ENCODE measurements at places on chromosomes 5 and 9.

DNA sequence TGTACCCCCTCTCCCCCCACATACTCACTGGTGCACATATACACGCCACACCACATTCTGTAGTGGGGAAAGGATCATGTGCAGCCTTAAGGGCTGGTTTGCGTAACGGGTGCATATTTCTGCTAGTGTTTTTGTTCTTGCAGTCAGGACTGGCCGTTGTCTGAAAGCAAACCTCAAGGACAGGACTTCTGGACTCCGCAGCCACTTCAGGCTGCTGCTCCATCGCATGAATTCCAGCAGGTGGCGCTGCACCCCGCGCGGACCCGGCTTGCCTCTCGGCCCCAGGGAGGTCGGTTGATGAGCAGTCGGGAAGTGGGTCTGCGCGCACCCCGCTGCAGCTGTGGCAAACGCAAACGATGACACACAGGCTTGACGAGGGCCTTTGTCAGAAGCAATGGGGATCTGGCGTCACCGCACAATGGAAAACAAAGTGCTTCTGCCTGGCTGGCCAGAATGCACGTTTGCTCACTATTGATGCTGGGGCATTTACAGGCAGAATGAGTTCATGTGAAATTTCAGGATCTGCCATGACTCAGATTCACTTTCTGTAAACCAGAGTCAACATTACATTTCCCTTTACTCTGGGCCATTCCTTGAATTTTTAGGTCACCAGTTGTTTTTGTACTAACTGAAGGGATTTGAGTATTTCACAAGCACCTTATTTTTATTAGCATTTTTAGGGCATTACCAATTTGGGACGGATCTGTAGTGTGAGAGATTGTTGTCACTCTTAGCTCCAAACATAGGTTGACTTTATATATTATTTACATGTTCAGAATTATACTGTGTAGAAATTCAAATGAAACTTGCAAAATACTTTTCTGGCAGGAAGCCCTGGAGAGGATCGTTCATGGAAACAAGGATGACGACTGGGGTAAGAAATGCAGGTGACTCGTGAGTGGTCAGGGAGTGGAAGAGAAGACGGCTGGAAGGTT lies 36.4 kb upstream of the GLRX start:
- DNase-seq, result peak; percentile 98

DNA sequence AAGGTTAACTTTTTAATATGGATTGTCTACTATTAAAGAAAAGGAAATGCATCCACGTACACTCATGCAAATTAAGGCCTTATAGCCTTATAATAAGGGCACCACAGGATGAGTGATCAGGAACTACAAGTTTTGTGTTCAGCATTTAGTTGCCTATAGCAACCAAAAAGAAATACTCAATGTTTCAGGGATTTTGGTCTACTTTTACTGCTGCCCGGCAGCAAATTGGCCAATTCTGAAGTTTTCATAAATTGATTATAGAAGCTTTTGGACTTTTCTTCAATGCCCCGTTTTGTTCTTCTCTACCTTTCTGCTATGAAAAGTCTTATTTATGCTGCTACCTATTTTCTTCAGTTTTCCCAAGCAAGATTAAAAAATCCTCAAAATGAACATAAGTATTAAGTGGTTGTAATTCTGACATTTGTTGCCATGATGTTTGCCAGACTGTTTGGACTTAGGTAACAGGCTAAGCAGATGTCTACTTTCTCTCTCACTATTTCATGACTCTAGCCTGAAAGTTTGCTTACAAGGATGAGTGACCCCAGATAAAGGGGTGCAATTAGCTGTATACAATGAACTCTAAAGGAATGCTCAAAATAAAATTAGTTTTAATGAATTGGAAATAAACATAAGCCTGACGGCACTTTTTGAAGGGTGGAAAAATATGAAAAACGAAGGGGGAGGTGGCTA lies 391.5 kb upstream of the DAB2 start:
- DNase-seq, result no peak

DNA sequence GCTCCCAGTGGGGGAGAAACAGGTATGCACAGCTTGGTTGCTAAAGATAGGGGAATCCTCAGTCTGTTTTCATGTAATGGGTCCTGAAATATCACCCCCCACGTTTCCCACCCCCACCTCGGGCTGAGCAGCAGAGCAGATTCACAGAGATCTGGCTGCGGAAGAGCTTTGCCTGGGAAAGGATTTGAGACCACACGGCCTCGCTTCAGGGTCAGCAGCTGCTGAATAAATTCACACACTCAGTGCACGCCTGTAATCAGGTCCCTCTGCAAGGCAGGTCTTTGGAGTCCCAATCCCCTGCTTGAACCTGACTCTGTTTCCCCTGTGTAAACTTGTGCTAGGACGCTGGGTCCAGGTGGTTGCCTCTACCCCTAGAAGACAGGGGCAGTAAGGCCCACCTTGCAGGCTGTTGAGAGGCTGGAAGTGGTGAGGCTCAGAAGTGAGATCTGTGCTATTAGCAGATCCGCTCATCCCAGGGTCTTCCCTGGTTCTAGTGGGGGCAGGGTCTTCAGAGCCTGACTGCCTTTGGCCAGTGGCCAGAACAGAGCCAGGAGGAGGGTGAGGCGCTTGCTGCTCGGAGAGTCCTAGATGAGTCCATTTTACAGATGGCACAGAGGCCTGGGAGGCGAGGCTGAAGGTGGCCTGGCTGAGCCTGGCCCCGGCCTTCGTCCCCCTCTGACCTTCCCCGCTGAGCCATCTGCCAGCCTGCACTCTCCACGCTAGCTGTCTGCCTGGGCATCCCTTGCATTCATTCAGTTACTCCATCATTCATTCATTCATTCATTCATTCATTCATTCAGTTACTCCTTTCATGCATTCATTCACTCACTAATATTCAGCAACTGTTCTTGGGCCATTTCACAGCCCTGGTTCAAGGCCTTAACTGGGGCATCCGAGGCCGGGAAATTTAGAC lies 16.7 kb upstream of the NEURL1B start:
- no peak for DNase-seq

GRCh38 chr5:89698028-89698427 lies 711.5 kb downstream of the CETN3 start:
- DNase-seq, result no peak

- no peak for DNase-seq
Observed at GRCh38 chr9:21854119-21854518, 51.7 kb downstream of the MTAP start.

GRCh38 chr5:634191-634590 lies 22.1 kb downstream of the CEP72 start:
- no peak for DNase-seq

DNA sequence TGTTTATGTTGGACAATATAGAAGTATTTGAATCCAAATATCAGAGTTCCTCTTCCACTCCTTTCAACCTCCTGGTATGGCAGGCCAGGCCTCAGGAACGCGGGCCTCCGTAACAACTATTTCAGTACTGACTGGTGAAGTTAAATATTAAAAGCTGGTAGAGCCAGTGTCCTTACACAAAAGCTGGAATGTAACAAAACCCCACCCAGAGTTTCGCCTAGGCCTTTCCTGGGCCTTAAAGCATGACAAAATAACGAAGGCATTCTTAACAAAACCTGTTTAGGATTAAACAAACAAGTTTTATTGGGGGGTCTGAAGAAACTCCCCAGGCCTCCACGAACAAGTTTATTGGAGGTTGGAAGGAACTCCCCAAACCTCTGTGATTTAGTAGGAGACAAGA lies 61.6 kb upstream of the GNE start:
- DNase-seq, result no peak

- DNase-seq, result no peak
Observed at GRCh38 chr5:155700333-155700732, 626.6 kb upstream of the SGCD start.

GRCh38 chr5:174245516-174246075 lies 200.1 kb downstream of the NSG2 start:
- no peak for DNase-seq

- DNase-seq, result no peak
Observed at GRCh38 chr9:101567725-101568350, 26.9 kb downstream of the PPP3R2 start.

GRCh38 chr5:178587763-178588611 lies 2.2 kb downstream of the COL23A1 start:
- no peak for DNase-seq

DNA sequence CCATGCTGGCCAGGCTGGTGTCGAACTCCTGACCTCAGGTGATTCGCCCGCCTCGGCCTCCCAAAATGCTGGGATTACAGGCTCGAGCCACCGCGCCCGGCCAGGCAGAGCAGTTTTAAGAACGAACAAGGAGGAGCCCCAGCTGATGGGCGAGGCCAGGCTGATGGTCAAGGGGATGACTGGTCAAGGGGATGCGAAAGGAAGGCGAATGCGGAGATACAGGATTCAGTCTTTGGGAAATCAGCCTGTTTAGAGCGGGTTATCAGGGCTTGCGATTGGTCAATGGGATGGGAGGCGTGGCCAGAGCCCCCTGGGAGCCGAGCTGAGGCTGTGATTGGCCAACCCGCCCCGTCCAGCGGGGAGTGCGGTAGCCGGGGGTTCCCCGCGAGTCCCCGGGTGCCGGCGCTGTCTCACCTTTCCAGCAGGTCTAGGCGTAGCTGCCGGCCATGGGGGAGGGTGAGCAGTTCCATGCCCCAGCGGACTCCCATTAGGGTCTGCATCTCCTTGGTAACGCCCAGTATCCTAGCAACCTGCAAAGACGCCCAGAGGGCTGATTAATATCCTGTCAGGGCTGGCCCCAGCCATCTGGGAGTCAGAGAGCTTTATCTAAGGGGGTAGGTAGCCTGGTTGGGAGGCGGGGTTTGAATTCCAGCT lies 7.5 kb upstream of the TOR2A start:
- DNase-seq, result no peak

DNA sequence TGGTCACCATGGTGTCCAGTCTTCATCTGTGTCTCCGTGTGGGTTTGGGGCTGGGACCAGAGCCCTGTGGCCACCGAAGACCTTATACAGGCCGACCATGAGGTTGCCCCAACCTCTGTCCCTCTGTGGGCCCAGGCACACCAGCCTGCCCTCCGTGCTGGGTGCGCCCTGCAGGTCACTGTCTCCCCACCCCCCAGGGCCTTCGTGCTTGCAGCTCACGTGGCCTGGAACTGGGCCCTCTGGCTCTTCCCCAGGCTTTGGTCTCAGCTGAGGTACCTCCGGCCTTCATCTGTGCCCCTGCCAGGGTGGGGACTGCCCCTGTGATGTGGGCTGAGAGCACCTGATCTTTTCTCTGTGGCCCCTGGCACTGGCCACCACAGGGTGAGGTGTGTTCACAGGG lies 92.1 kb downstream of the RXRA start:
- no peak for DNase-seq

DNA sequence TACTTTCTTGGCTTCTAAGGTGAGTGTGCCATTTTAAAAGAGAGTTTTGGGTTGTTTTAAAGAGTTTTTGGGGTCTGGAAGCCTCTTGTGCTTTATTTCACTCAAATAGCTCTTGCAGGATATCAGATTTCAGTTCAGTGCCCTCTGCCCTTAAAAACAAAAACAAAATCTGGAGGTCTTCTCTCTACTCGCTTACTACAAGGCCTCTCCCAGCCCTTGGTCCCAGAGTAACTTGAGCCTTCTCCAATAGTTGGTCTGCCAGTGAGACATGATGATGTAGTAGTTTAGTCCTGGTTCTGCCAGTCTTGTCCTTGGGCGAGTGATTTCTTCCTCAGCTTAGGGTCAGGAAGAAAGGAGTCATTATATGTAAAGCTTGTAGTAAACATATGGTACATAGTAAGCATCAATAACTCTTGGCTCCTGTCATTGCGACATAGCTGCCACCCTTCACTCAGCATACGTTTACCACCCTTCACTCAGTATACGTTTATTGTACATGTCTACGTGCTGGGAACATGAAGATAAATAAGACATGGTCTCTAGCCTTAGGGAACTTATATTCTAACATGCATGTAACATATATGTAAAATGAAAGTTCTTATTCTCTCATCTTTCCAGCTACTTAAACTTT lies 147.6 kb downstream of the MAN2A1 start:
- no peak for DNase-seq

DNA sequence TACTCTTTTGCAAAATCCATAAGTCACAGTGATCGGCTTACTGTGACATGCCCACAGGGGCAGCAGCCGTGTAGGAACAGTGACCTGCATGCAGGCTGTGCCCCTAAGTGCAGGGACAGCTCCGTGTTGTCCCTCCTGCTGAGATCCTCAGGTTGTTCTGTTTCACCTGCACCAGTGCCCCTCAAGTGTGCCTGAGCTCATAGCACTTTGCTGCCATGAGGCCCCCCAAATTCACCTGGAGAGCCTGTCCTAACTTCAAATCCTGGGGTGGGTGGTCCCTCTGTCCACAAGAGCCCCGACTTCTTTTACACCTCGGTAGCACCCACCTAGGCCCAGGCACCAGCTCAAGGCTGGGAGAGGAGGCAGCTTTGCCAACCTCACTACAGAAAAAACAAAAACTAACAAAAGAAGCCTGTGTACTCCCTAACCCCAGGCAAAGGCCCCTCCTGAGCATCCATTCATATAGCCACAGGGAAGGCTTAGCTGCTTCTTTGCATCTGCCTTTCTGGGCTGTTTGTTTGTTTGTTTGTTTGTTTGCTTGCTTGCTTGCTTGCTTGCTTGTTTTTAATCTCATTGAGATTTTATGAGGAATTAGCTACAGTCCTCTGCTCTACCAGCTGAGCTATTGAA lies 214.5 kb downstream of the AUH start:
- DNase-seq, result no peak

GRCh38 chr9:2603621-2604020 lies 18.0 kb upstream of the VLDLR start:
- no peak for DNase-seq

GRCh38 chr9:107090218-107090617 lies 192.9 kb upstream of the RAD23B start:
- no peak for DNase-seq

DNA sequence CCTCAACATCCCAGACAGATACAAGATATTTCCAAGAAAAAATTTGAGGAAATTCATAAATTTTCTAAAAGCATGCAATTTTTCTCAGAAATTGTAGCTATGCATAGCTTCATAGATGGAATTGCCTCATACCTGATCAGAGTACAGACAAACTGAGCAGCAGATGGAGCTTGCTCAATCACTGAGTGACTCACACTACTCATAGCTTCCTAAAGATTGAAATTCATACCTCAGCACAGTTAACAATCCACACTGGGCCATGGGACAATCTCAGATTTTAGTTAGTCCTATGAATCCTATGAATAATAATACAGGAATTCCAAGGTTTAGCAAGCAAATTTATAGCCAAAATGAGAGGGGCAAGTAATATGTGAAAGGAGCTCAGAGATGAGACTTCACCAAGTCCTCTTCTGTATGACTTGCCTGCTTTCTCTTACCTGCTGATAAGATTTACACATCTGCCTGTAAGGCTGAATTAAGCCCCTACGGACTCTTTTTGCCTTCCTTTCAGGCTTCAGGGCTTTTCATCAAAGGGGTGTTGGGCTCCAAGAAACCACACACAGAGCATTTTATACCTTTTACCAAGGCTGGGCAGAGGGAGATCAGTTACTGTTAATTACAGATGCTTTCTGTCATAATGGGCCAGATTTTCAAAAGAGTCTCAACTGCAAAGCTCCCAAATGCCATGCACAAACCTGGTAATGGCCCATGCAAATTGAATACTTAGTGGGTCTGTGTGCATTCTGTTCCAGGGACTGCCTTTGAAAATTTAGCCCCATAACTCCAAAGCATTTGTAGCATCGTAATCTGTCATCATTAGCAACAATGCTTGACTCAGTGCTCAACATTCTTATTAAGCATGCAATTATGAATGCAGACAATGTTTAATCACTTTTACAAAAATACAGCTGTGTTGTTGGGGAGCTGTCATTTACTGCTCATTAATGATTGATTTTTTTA lies 439.3 kb downstream of the DTWD2 start:
- no peak for DNase-seq

- no peak for DNase-seq
Observed at GRCh38 chr5:174723315-174723978, 935 bp upstream of the MSX2 start.

GRCh38 chr5:130966990-130967525 lies 198.0 kb downstream of the HINT1 start:
- no peak for DNase-seq

Measured in right atrium auricular region (tissue), 2 donors.